ENCODE measurements at places on chromosomes 7 and 10.

GRCh38 chr10:28891058-28891713 is 213.9 kb downstream of the BAMBI start:
- DNase-seq = no peak

- no peak for DNase-seq
Observed at GRCh38 chr7:79398138-79398749, 55.2 kb downstream of the MAGI2 start.

- DNase-seq = peak; percentile 36
Observed at GRCh38 chr7:82572195-82572880, 128.8 kb upstream of the CACNA2D1 start.

DNA sequence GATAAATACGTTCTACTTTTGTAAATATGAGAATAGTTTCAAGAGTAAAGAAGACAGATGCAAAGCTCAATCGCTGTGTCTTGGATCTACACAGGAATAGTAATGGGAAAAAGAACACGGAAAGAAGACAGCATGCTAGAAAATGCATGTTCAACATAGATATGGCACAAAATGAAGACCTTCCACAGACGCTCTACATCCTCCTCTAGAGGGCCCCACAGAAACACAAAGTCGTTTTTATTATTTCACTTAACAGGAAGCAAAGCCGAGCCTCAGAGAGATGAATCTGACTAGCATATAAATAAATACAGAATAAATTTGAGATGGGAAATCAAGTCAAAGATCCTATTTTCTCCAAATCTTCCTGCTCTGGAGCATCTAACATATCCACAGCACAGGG is 292.6 kb downstream of the PARD3 start:
- DNase-seq = no peak

- DNase-seq = no peak
Observed at GRCh38 chr10:118171861-118172260, 125.1 kb upstream of the RAB11FIP2 start.

- peak; percentile 50 for DNase-seq
Observed at GRCh38 chr7:3065724-3066143, 22.1 kb upstream of the CARD11 start.

- no peak for DNase-seq
Observed at GRCh38 chr10:93746844-93747284, 10.9 kb upstream of the LGI1 start.

DNA sequence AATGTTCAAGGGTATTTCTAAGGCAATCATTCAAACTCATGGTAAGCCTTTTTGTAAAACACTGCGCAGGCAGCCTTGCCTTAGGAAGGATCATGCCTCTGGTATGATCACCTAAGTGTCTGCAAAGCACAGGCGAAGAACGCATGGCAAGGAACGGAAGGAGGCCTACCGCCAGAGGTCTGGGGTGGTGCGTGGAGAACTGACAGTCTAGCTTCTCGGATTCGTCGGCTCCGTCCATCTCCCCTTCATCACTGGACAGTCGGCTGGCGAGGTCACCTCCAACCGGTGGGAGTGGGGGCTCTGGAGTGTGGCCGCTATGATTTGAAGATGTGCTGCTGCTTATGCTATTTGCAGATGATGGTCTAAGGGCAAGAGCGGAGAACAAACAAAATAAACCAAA is 42.6 kb upstream of the EFCAB10 start:
- no peak for DNase-seq

- DNase-seq = no peak
Observed at GRCh38 chr7:76403780-76404494, 5.6 kb downstream of the SSC4D start.

GRCh38 chr7:94401428-94401814 is 6.7 kb downstream of the COL1A2 start:
- DNase-seq = no peak

GRCh38 chr10:97611473-97611872 is 21.8 kb downstream of the MORN4 start:
- no peak for DNase-seq

GRCh38 chr7:27198871-27199801 is 755 bp downstream of the HOXA13 start:
- no peak for DNase-seq

- DNase-seq = no peak
Observed at GRCh38 chr7:32660936-32661335, 165.6 kb downstream of the AVL9 start.

GRCh38 chr10:83978681-83979383 is 160.5 kb upstream of the GHITM start:
- no peak for DNase-seq

- no peak for DNase-seq
Observed at GRCh38 chr7:47816647-47817046, 131.6 kb downstream of the PKD1L1 start.

- peak; percentile 44 for DNase-seq
Observed at GRCh38 chr10:137031-137430, 1.8 kb downstream of the ZMYND11 start.

DNA sequence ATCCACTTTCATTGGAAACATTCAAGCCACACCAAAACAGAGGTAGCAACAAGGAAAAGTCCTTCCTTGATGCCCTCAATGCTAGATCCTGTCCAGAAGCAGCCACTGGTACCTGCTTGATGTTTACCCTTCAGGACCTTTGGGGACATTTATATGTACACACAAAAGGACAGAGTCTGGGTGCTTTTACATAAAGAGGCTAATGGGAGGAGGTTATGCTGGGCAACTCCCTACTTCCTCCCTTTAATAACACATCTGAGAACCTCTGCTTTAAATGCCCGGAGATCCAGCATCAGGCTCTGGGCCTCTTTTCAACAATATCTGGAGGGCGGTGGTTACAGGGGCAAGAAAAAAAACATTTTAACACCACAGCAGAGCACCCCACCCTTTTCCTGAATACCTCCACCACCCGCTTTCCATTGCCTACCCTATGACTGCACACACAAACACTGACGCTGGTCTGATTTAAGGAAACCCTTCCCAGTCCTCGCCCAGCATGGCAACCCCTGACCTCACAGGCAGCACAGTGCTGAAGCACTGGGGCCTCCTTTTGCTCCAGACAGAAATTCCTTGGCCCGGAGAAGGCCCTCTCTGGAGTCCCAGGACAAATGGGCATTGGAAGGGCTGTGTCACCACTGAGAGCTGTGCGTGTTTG is 39.3 kb upstream of the DUSP5 start:
- DNase-seq = no peak

DNA sequence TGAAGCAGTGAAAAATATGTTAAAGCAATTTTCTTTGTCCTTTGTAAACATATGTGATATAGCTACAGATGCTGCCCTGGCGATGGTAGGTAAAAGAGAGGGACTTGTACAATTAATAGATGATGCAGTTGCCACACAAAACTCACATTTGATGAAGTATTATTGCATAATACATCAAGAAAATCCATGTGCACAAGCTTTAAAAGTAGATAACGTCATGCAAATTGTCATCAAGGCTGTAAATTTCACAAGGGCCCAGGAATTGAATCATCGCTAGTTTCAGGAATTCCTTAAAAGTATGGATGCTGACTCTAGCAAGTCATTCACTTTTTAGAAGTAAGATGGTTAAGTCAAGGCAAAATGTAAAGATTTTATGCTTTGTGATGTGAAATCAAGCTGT is 10.0 kb downstream of the CYP3A5 start:
- no peak for DNase-seq

GRCh38 chr10:100879741-100880360 is 32.9 kb upstream of the SLF2 start:
- DNase-seq = no peak

- DNase-seq = no peak
Observed at GRCh38 chr10:122420624-122421007, 33.8 kb upstream of the ARMS2 start.

- no peak for DNase-seq
Observed at GRCh38 chr10:83982812-83983211, 156.5 kb upstream of the GHITM start.

DNA sequence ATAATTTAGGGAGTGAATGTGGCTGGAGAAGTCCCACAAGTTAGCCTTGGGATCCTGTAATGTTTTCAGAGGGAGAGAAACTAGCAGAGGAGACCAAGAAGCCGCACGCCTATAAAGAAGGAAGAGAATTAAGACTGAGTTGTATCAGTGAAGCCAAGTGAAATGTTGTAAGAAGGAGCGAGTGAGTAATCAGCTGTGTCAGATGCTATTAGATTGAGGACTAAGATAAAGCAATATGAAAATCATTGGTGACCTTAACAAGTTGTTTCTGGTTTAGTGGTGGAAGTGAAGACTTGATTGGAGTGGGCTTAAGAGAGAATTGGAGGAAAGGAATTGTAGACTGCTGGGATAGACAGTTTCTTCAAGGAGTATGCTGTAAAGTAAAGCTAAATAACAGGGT is 8.8 kb downstream of the CCSER2 start:
- DNase-seq = no peak

DNA sequence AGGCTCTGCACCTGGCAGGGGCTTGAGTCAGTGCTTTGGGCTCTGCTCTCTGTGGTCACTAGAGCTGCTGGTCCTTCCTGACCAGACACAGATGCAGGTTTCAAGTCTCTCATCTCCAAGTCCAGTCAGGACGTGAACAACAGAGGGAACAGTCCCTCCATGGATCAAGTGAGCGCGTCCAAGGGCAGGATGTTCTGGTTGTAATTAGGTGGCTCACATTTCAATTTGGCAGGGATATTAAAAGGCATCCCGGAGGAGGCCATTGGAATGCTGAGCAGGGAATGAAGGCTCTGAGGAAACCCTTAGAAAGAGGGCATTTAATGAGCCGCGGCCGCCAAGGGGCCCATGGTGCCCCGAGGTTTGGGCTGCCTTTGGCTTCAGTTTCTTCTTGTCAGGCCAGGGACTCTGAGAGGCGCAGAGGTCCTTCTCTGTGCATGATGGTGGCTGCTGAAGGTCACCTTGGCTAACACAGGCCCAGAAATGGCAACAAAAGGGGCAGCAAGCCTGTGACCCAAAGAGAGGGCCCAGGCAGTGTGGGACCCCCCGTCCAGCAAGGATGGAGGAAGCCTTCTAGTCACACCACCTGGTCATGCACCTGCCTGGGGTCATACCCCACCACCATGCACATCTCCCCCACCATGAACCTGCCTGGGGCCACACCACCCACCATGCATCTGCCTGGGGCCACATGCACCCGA is 30.7 kb upstream of the INPP5A start:
- no peak for DNase-seq

GRCh38 chr10:19640566-19641263 is 175.5 kb upstream of the PLXDC2 start:
- DNase-seq = no peak

- no peak for DNase-seq
Observed at GRCh38 chr7:2148189-2148588, 84.6 kb downstream of the MAD1L1 start.

GRCh38 chr10:6757158-6757557 is 177.1 kb upstream of the PRKCQ start:
- no peak for DNase-seq

DNA sequence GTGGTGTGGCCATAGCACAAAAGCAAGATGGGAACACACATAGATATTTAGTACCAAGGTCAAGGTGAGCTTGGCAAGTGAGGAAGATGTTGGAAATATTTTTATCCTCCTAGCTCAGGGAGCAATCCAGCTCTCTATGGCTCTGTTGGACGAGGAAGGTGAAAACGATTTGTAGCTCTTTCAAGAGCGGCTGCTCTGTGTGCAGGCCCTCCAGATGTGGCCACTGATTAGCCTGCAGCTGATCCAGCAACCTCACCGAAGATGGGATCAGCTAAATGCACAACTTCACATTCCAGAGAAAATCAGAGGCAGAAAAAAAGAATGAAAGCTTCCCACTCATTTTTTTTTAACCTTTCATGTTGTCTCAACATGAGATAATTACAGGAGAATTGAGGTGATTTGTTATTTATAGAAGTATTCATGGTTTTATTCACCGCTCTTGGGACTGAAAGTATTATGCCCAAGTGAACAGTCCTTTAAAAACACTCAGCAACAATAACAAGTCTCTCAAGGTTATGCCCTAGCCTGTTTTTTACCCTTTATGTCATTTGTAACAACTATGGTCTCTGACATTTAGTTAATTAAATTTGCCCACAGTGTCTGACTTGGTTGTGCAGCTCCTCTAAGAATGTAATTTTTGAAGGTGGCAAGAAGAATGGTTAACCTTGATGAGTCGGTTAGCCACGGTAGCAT is 213.6 kb upstream of the ADARB2 start:
- no peak for DNase-seq

GRCh38 chr7:45217358-45217757 is 59.8 kb downstream of the RAMP3 start:
- DNase-seq = no peak

GRCh38 chr10:62772186-62772974 is 32.1 kb upstream of the ADO start:
- no peak for DNase-seq

DNA sequence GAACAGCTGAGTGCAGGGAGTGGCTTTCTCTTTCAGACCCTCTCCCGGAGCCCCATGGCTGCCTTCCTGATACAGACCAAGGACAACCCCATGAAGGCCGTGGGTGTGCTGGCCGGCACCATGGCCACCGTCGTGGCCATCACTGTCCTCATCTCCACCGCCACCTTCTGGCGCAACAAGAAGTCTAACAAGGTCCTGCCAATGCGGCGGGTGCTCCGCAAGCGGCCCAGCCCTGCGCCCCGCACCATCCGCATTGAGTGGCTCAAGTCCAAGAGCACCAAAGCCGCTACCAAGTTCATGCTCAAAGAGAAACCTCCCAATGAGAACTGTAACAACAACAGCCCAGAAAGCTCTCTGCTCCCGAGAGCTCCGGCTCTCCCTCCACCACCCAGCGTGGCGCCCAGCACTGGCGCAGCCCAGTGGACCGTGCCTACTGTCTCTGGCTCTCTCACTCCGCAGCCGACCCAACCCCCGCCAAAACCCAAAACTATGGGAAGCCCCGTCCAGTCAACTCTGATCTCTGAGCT is 11.2 kb downstream of the LRIT2 start:
- DNase-seq = no peak

All from stimulated activated CD4-positive, alpha-beta T cell treated with anti-CD3 and anti-CD28 coated beads, Interleukin-4, amount 100 ng/mL, for 4 hours (primary cell).